NCI-H446 treated with DMSO at 0.1 percent for 48 hours (cell line): ENCODE measurements at places on chromosomes 16 and 17.

DNA sequence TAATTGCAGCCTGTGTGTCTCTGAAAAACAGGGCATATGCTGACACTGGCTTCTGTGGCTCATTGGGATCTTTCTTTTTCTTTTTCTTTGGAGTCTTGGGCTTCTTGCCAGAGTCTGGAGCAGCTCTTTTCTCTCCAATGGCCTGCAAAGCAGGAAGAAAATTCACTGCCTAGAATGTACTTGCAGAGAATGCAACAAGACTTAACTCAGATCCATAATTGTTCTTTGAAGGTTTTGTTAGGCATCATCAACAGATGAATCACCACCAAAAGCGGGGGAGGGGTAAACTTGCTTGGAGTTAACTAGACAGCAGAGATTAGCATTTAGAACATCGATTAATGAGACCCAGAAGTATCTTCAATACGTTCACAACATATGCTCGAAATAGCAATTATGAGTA is 100.9 kb downstream of the TOX3 start:
- DNase-seq, result no peak

DNA sequence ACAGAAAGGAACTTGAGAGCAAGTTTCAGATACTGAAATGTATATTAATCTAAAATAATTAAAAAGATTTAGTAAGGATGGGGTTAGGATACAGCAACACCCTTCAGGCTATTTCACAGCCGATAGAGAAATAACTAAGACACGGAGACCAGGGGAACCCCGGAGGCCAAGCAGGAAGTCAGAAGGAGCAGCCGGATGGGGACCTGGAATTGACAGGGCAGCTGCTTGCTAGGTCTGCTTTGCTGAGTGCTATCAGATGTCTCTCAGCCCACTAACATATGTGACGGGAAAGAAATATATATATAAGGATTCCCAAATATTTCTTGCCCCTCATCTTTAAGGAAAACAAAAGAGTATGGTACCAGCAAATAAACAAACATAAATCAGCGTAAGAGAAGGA is 154.1 kb upstream of the CDH5 start:
- DNase-seq, result no peak

DNA sequence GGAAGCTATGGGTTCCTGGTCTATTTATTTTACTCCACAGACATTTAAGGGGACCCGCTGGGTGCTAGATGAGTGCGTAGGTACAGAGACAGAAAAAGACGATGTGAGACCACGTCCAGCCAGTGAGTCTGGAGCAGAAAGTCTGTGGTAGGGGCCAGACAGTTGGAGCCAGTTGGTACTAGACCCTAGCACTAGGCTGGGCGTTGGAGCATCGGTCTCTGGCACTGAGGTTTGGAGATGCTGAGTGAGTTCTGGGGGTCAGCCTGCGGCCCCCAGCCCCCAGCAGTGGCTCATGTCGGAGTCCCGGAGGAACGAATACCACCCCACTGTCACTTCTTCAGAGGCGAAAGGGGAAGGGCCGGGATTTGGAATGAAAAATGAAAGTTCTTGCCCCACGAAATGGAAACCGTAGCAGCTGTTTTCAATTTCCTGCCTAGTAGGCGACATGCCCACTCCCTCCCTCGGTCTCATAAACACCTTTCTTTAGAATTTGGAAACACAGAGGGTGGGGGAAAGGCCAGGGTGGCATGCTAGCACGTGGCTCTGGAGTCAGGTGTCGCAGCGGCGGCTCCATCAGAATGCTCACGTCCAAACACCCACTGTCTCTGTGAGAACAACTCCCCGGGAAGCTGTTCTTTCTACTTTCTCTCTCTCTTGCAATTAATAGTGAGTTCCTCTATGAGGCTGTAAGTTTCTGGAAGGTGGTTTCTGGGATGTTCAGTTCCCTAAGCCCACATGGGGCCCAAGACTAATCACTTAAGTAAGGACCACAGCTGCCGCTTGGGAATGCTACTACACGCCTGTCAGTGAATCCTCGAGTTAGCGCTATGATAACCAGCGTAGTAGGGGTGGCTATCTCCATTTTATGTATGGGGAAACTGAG is 96.8 kb downstream of the IRF8 start:
- DNase-seq, result no peak

- DNase-seq, result no peak
Observed at GRCh38 chr17:77190576-77190975, 49.8 kb downstream of the SEC14L1 start.

DNA sequence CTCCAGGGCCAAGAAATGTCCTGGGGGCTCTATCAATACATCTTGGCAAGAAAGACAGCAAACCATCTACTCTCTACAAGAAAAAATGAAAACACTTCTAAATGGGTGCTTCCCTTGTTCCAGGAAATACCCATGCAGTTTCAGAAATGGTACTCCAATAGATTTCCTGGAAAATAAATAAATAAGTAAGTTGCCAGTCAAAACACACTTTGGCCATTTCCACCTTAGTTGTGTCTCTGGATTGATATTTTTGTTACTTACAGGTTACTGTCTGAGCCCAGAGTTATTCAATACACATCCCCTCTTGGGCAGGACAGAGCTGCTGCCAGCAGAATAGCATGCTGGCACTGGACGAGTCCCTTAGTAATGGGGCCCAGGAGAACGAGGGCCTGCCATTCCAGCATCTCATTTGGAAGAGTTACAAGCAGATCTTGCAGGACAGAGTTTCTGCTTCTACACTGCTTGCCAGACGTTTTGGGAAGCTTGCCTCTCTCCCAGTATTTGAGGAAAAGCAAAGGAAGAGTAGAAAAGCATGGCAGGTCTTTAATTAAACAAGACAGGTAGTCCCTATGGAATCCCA is 100.5 kb downstream of the SMG6 start:
- no peak for DNase-seq

- no peak for DNase-seq
Observed at GRCh38 chr17:76935331-76935730, 67.1 kb downstream of the MGAT5B start.

DNA sequence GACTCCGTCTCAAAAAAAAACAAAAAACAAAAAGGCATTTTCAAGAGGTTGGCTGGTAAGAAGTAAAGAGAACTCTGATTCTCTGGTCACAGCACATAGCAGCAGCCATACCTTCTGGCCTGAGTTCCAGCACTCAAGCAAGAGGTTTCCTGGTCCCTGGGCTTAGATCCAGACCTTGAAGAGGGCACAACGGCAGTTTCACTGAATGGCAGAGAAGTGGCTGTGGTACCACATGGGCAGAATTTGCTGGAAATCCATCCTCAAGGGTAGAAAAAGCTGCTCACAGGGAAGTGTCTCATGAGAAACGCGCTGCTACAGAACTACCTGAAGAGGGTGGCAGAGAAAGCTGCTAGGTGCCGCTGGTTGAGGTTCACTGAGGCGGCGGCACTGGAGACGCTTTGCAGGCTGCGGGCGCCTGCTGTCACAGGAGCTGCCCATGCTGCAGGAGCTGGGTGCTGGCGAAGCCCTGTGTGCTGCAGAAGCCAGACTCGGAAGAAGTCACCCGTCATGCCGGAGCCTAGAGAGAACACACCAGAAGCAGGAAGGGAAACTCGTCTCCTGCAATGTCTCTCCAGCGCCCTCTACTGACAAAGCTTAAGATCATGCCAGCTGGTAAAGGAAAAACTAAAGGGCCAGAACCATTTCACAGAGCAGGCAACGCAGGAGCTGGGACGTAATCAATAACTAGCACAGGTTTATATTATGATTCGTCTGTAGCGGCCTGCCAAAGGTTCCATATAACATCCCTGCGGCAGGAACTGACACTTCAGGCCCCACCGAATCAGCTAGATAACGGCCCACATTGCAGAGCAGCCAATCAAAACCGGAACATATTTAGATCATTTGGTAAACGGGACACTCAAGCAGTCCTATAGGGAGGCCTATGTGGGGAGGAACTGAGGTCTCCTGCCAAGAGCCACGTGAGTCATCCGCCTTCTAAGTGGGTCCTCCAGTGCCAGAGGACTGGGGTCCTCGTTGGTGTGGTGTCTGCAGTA is 5.4 kb upstream of the ZNF213 start:
- peak; percentile 71 for DNase-seq

GRCh38 chr17:80872501-80873306 is 118.9 kb upstream of the CHMP6 start:
- no peak for DNase-seq
